Left lung (tissue), 14 donors: ENCODE measurements at places on chromosomes 2 and 18. TPM values are rescaled to one million over a fixed set of nuclear protein-coding genes. Genes with fewer than 3 reads are reported as not detected.

Gene ZSWIM2
- not detected for total RNA-seq

Gene RGPD6
- total RNA-seq, result 28.2 TPM

Gene SIX2
- 0.26 TPM for total RNA-seq

Gene TPO
- total RNA-seq, result 0.21 TPM

Gene GPR55
- not detected for total RNA-seq

Gene MCM6
- 32.9 TPM for total RNA-seq

Gene PCARE
- total RNA-seq, result 0.05 TPM

Gene EML4
- total RNA-seq, result 79.3 TPM

Gene ITGB6
- 227 TPM for total RNA-seq

Gene LRATD1
- total RNA-seq, result 7.1 TPM

Gene GALM
- total RNA-seq, result 12.8 TPM

Gene CNDP1
- not detected for total RNA-seq

Gene REG3A
- total RNA-seq, result not detected

Gene GPN1
- total RNA-seq, result 24.2 TPM

Gene PPP1R1C
- 0.79 TPM for total RNA-seq

Gene FLACC1
- 2.0 TPM for total RNA-seq

Gene G6PC2
- not detected for total RNA-seq

Gene CCBE1
- 16.0 TPM for total RNA-seq

Gene CYRIA
- total RNA-seq, result 20.3 TPM

Gene PLCD4
- total RNA-seq, result 0.89 TPM

Gene GIGYF2
- total RNA-seq, result 56.2 TPM

Gene PLCL1
- 3.9 TPM for total RNA-seq

Gene SCN9A
- total RNA-seq, result 15.6 TPM

Gene PTPRN
- not detected for total RNA-seq

Gene MRO
- total RNA-seq, result 0.58 TPM

Gene SRD5A2
- total RNA-seq, result 0.09 TPM

Gene CCNT2
- total RNA-seq, result 40.6 TPM

Gene PCGF1
- total RNA-seq, result 33.6 TPM

Gene RND3
- 28.3 TPM for total RNA-seq

Gene STK11IP
- total RNA-seq, result 30.3 TPM

Gene ANKRD44
- total RNA-seq, result 32.7 TPM

Gene GLI2
- 17.2 TPM for total RNA-seq

Gene ALK
- total RNA-seq, result 0.70 TPM

Gene UGT1A8
- not detected for total RNA-seq

Gene AGPS
- total RNA-seq, result 50.2 TPM

Gene FOXI3
- total RNA-seq, result not detected

Gene GAL3ST2
- total RNA-seq, result not detected

Gene EPB41L3
- total RNA-seq, result 79.7 TPM

Gene LYG1
- total RNA-seq, result 1.4 TPM
